Posterior vena cava (tissue), 2 donors: ENCODE measurements at places on chromosomes 7 and 10.

GRCh38 chr10:126294451-126294850 lies 93.8 kb downstream of the ADAM12 start:
- DNase-seq: no peak

DNA sequence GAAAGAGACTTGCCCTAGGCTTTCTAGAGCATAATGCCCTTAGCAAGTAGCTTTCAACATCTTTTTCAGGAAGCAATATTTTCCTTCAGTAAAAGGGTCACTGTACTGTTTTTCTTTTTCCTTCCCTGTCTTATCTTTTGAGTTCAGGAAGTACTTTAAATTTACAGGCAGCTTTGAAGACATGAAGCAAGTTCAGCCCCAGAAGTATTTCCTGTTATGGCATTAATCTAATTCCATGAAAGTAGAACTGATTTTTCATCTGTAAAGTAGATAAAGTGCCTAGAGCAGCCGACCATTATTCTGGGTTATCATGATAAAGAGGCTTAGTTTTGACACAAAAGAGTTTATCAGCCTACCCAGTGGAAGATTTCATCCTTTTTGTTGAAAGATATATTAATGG lies 288.2 kb downstream of the ADK start:
- DNase-seq: no peak

GRCh38 chr7:33716581-33717477 lies 188.5 kb upstream of the BMPER start:
- DNase-seq: no peak

GRCh38 chr7:143147070-143147469 lies 15.2 kb downstream of the PIP start:
- DNase-seq: no peak

- no peak for DNase-seq
Observed at GRCh38 chr10:15849316-15849715, 11.0 kb downstream of the MINDY3 start.

- DNase-seq: no peak
Observed at GRCh38 chr7:95324431-95324830, at the start of gene PON1. Gene PON1, minus strand, starts transcription at chr7:95324532. Its CDS starts 57 bp downstream, at chr7:95324475.

GRCh38 chr10:45463244-45464116 lies 89.5 kb downstream of the ALOX5 start:
- no peak for DNase-seq

DNA sequence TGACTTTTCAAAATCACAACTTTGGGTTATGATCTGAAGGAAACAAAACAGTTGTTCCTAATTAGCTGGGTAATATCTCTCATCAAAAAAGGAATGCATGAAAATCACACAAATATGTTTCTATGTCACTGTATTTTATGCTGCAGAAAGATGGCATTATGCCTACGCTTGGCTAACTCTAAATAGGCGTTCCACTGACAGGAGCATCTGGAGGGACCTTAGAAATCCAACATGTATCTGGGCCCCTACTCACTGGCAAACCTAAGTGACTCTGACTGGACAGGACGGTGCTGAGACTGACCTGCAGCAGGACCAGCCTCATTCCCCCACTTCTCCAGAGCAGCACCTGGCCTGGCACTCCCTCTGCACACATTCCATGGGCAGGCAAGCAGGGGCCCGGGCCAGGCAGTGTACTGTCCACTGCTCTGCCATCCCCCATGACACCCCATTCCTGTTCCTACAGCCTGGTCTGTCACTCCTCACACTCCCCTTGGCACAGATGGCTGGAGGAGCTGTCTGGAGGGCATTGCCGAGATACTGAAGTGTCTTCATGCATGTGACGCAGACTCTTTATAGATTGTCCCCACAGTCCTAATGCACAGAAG lies 2.6 kb upstream of the MYL7 start:
- peak; percentile 35 for DNase-seq

DNA sequence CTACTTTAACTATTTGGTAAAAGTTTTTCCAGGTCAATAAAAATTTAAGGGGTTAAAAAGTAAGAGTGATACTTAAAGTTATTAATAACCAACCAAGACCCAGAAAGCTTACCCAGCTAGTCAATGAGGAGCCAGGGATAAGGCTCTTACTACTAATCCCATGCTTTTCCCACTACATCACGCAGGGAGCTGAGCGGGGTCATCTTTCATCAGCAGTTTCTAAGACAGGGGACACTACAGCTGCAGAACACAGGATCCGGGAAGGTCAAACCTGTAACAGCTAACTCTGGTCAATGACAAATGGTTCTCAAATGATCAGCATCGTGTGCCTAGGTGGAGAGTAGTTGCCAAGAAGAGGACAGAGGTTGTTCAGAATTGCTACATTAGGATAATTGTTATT lies 65.1 kb downstream of the RSU1 start:
- no peak for DNase-seq

DNA sequence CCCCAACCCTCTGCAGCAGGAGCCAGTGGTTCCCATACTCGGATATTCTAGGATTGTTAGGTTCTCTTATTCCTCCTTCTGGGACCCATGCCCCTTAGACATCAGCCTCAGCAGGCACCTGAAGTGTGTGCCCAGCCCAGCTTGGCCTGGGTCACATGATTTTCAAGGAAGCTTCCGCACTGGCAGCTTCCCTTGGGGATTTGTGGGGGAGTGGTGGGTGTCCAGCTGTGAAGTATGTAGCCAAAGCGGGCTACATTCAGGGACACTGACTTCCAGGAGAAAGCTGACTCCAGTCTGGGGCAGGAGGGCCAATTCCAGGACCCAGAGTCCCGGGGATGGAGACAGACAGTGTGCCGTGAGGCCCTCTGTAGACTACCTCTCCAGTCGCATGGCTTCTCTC lies 1.3 kb downstream of the LDB1 start:
- no peak for DNase-seq

DNA sequence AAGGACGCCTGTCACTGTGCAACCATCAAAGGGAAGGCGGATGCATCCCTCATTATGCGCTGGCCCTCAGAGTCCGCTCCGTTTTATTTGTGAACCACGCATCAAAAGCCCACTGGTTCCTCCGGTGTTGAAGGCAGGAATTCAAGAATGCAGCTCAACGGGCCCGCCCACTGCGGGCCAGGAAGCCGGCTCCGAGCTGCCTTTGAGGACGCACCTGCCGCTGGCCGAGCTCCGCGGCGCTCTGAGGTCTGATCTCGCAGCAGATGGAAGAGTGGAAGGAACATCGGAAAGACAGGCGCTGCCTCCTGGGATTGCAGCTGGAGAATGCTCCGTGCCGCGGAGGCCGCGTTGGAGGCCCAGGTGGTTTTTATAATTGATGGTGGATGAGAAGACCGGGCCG lies 56.9 kb upstream of the ADGRA1 start:
- no peak for DNase-seq

DNA sequence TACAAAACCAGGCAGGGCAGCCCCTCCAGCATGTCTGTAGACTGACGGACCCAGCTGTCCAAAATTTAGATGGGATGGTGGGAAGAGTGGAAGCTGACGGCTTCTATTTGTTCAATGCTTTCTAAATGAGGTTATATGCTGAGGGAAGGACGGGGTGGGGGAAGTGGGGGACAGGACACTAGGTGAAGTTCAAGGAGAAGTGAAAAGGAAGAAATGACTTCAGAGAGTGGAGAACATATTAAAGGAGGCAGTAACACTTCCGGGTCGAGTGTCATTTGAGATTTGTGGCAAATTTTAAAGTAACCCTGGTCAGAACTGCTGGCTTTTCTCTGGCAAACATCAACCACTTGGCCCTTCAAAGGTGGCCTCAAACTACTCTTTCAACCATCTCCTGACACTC lies 9.4 kb downstream of the PIP4K2A start:
- no peak for DNase-seq

DNA sequence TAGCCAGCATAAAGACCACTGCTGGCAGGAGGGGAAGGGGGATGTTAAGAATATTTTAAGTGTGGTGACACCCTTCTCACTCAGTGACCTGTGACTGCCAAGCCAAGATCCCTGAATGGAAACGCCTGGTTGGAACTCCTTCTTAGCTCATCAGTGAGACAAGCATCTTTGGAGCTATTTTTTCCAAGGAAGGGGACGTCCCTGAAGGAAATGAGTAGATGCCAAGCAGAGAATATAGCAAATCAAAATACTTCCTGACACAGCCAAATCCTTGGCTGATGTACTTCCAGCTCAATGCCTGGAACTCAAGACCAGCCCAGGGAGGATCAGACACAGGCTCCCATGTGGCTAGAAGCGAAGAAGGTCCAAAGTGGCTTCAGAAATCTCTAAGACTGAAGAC lies 82.2 kb downstream of the SORBS1 start:
- DNase-seq: no peak

GRCh38 chr7:132446260-132446659 lies 130.0 kb downstream of the PLXNA4 start:
- DNase-seq: peak; percentile 6

DNA sequence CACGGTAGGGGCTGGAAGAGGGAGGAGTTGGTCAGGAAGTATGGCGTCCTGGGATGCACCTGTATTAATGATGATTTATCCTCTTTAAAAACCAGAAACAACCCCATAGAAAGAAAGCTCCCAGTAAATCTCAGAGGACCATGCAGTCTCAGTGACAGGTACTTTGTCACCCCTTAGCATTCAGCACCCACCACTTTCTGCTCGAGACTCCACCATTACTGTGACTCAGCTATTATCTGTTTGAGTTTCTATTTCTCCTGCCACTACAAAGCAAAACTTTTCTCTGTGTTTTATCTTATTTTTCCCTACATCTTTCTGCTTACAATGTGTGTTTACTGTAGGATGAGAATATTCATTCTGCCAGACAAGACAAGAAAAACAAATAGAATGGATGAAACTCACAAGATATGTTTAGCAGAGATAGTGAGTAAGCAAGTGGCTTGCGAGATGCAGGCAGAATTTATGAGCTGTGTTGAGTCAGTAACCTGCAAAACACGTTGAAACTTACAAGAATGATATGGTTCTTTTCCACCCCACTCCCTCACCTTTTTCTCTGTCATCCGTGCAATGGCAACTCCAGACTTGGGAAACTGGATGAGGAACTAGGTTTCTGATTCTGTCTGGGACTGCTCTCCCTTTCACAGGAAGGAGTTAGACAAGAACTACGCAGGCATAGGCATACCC lies 127.1 kb downstream of the AOAH start:
- no peak for DNase-seq
